ENCODE measurements at places on chromosomes 5 and 9. TPM values are rescaled to one million over a fixed set of nuclear protein-coding genes. Genes with fewer than 3 reads are reported as not detected.

The IRX1 gene
- 0.19 TPM for total RNA-seq

The SCGB3A2 gene
- not detected for total RNA-seq

The ZNG1F gene
- total RNA-seq, result 7.9 TPM

The ANKRA2 gene
- 12.8 TPM for total RNA-seq

The CYSRT1 gene
- total RNA-seq, result under 0.01 TPM

The GLRA1 gene
- not detected for total RNA-seq

Measured in regular cardiac myocyte (primary cell).